Astrocyte of the hippocampus (primary cell): ENCODE measurements at places on chromosomes 16 and 17.
A peak's percentile ranks its signal among the peaks of the same experiment; 100 is the strongest.

GRCh38 chr17:47676199-47676472 is 17.8 kb upstream of the TBKBP1 start:
- no peak for DNase-seq

DNA sequence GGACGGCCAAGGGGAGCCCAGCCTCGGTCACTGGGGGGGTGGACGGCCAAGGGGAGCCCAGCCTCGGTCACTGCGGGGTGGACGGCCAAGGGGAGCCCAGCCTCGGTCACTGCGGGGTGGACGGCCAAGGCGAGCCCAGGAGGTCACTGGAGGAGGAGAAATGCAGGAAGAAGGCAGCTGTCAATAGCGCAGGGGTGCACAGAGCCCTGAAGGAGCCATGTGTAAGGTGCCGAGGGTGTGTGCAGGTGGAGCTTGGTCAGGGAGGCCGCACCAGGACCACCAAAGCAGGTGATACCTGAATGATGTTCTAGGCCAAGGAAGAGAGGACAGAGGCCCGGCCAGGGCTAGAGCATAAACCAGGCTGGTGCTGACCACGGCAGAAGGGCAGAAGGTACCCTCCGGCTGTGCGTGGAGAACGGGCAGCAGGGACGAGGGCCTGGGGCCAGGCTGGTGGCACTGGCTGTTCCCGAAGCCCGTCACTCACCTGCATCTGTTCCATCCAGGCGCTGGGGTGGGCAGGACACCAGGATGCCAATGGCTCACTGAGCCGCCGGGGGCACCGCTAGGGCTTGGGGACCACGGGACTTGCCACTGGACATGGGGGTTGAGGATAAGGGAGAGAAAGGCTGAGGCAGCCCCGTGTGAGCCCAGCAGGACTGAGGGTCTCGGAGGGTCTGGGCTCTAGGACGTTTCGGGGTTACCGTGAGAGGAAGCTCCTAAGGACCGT is 5.9 kb upstream of the CCDC57 start:
- no peak for DNase-seq

- no peak for DNase-seq
Observed at GRCh38 chr17:67256075-67256732, 11.2 kb upstream of the HELZ start.

GRCh38 chr17:1640329-1641064 is 5.0 kb downstream of the SCARF1 start:
- no peak for DNase-seq

DNA sequence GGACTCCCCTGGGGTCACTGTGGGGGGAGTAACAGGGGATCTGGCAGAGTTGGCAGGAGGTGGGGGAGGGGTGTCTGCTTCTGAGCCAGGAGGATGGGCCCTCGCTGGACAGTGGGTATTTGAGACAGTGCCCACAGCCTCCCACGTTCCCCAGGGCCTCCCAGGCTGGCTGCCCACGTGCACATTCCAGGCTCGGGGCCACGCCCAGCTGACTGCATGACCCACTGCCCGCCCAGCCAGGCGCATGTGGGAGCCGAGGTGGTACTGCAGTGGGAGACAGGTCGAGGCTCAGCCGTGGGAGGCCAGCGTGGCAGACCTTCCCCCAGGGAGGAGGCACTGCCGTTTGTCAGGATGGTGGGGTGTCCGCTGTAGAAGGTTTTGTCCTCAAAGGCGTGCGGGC is 38.8 kb downstream of the BAHCC1 start:
- DNase-seq: peak; percentile 64

DNA sequence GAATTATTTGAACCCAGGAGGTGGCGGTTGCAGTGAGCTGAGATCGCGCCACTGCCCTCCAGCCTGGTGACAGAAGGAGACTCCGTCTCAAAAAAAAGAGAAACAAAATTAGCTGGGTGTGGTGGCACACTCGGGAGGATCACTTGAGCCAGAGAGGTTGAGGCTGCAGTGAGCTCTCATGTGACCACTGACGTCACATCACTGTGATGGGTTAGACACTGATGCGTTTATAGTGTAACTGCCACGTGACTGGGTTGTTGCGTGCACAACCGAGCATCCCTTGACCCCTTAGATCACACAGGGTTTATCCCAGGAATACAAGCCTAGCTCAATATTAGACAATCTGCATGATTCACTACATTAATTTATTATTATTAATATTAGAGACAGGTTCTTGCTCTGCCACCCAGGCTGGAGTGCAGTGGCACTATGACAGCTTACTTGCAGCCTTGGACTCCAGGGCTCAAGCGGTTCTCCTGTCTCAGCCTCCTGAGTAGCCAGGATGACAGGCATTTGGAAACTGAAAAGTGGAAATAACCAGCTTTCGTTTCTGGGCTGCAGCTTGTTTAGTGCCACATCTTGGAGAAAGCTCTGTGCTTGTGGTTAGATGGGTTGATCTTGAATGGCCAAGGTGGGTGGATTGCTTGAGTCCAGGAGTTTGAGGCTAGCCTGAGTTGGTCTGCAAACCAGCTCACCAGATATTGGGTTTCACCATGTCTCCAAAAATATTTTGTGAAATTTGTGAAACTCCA is 26.4 kb upstream of the ABR start:
- no peak for DNase-seq

GRCh38 chr16:69364088-69364487 is 12.5 kb upstream of the TMED6 start:
- DNase-seq: no peak

DNA sequence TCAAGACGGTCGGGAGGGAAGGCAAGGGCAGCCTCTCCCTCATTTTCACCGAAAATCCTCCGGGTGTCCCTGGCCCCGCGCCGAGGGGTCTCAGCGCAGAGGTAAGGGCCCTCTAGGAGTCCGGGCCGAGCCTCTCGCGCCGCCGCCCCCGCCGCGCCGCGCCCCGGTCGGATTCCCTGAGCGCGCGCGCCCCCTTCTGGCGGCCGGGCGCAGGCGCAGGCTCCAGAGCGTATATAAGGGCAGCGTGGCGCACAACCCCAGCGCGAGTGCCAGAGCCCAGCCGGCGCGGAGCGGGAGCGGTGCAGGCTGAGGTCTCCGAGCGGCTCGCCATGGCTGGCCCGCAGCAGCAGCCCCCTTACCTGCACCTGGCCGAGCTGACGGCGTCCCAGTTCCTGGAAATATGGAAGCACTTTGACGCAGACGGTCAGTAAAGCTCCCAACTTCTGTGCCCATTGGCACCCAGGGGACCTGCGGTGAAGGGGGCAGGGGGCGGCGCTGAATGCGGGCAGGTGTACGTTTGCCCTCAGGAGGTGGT is at the start of gene CALB2:
Gene CALB2, plus strand, starts transcription at position 260 of the 535 bp plus-strand sequence. Its CDS starts 70 bp downstream, at position 330.
- peak; percentile 84 for DNase-seq

GRCh38 chr17:37256627-37257026 is 119.2 kb upstream of the C17orf78 start:
- no peak for DNase-seq

DNA sequence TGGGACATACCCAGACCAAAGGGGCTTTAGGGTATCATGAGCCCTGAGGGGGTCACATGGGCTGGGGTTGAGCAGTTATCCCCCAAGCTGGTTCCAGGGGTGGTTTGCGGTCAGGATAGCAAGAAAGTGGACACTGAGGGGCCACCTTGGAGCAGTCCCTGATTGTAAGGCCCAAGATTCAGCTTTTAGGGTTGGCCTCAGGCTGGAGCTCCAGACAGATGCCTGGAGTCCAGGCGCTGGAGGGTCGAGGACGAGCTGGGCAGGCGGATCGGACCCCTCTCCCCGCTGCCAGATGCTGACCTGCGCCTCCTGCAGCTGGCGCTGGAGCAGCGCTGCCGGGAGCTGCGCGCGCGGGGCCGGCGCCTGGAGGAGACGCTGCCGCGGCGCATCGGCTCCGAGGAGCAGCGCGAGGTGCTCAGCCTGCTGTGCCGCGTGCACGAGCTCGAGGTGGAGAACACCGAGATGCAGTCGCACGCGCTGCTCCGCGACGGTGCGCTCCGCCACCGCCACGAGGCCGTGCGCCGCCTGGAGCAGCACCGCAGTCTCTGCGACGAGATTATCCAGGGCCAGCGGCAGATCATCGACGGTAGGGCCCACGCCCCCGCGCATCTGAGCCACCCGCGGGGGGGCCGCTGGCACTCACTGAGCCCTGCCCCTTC is 10.0 kb downstream of the BTBD17 start:
- DNase-seq: peak; percentile 8

DNA sequence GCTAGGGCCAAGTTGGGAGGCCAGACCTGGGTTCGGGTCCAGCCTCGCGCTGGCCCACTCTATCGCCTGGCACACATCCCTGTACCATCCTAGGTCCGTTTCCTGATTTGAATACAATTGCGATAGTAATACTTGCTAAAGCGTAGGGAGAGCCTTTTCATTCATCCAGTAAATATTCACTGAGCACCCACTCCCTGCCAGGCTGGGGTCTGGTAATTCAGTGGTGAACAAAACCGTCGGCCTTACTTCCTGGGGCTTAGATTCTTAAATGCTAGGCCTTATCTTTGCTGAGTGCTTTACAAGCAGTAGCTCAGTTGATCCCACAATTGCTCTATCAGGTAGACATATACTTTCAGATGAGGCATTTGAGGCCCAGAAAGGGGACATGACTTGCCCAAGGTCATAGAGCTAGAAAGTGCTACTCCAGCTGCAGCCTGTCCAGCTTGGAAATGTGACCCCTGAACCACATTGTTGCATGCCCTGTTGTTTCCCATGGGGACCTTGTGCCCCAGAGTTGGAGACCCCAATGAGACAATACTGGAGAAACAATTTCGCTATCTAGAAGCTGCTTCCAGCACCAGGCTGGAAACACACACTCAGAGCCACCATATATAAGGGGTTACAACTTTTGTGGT is 691 bp downstream of the USB1 start:
- no peak for DNase-seq

GRCh38 chr16:54633943-54634362 is 296.7 kb upstream of the IRX5 start:
- peak; percentile 30 for DNase-seq

DNA sequence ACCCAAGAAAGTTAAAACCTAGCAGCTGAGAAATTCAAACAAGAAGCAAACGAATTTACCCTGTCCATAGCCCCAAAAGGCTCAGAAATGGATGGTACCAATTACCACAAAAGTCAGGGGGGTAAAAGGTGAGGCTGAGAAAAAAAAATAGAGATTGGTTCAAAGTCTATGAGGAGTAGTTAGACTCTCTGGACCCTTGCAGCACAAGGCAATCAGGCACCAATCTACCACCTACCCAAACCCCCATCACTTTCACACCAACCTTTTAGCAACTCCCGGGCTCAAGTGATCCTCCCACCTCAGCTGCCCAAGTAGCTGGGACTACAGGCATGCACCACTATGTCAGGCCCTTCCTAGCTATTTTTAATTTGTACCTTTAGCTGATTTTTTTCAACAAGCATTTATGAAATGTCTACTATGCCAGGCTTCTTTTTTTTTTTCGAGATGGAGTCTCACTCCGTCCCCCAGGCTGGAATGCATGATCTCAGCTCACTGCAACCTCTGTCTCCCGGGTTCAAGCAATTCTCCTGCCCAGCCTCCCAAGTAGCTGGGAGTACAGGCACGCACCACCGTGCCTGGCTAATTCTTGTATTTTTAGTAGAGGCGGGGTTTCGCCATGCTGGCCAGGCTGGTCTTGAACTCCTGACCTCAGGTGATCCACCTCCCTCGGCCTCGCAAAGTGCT is 40.8 kb downstream of the USP32 start:
- no peak for DNase-seq

GRCh38 chr17:5933430-5933829 is 136.7 kb upstream of the WSCD1 start:
- DNase-seq: no peak

DNA sequence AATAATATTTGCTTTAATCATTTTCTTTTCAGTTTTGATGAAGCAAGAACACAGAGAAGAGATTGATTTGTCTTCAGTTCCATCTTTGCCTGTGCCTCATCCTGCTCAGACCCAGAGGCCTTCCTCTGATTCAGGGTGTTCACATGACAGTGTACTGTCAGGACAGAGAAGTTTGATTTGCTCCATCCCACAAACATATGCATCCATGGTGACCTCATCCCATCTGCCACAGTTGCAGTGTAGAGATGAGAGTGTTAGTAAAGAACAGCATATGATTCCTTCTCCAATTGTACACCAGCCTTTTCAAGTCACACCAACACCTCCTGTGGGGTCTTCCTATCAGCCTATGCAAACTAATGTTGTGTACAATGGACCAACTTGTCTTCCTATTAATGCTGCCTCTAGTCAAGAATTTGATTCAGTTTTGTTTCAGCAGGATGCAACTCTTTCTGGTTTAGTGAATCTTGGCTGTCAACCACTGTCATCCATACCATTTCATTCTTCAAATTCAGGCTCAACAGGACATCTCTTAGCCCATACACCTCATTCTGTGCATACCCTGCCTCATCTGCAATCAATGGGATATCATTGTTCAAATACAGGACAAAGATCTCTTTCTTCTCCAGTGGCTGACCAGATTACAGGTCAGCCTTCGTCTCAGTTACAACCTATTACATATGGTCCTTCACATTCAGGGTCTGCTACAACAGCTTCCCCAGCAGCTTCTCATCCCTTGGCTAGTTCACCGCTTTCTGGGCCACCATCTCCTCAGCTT is 45.0 kb downstream of the ESRP2 start:
- DNase-seq: no peak

- no peak for DNase-seq
Observed at GRCh38 chr16:8929086-8929748, 34.5 kb downstream of the USP7 start.
